Cardiac muscle cell (in vitro differentiated cells and primary cell): ENCODE measurements at places on chromosomes 3 and 15.

GRCh38 chr15:76380249-76380648 lies 43.7 kb downstream of the ISL2 start:
- DNase-seq = no peak

DNA sequence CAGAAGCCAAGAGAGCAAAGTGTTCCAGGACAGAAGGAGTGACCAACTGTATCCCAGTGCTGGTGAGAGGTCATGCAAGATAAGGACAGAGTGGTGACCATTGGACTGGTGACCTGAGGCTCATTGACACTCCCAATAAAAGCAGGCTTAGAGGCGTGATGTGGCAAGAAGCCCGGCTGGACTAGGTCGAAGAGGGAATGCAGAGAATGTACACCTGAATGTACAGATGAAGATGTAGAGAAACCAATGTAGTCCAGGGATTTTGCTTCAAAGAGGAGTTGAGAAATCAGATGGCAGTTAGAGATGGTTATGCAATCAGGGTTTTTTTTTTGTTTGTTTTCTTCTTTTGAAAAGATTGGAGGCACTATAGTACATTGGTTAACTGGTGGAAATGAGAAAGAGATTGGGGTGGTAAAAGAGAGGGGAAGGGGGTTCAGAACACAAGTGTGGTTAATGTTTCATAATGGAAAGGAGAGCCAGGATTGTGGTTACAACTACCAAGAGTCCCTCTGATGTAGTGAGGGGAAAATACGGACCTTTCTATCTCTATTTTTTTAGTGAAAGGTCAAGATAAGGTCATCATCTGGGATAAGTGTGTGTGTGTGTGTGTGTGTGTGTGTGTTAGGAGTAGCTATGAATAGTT lies 23.3 kb downstream of the ST3GAL6 start:
- peak; percentile 64 for DNase-seq

DNA sequence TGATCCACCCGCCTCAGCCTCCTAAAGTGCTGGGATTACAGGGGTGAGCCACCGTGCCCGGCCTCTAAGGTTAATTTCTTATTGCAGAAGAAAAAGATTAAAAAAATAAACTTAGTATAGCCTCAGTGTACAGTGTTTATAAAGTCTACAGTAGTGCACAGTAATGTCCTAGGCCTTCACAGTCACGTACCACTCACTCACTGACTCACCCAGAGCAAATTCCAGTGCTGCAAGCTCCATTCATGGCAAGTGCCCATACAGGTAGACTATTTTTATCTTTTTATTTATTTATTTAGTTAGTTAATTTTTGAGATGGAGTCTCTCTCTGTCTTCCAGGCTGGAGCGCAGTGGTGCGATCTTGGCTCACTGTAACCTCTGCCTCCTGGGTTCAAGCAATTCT lies 3.2 kb upstream of the FLNB start:
- DNase-seq = no peak

- DNase-seq = peak; percentile 77
Observed at GRCh38 chr3:42652611-42653302, 740 bp upstream of the ZBTB47 start.

DNA sequence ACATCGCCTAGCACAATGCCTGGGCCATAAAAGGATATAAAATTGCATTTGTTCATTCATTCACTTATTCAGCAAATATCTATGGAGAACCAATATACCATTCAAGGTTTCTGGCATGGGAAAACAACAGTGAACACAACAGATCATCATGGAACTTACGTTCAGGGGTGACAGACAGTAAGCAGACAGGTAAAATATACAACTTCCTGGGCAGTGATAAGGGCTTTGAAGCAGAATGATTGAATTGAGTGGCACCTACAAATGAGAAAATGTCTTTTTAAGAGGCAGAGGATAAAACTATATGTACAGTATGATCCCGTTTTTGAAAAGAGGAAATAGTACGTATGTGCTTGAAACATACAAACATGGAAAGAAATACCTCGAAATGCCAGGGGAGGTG lies 39.2 kb downstream of the CMTM7 start:
- DNase-seq = no peak

GRCh38 chr15:57921371-57921770 lies 144.1 kb downstream of the ALDH1A2 start:
- DNase-seq = peak; percentile 28

GRCh38 chr15:63198371-63199250 lies 9.2 kb downstream of the RAB8B start:
- DNase-seq = peak; percentile 85

DNA sequence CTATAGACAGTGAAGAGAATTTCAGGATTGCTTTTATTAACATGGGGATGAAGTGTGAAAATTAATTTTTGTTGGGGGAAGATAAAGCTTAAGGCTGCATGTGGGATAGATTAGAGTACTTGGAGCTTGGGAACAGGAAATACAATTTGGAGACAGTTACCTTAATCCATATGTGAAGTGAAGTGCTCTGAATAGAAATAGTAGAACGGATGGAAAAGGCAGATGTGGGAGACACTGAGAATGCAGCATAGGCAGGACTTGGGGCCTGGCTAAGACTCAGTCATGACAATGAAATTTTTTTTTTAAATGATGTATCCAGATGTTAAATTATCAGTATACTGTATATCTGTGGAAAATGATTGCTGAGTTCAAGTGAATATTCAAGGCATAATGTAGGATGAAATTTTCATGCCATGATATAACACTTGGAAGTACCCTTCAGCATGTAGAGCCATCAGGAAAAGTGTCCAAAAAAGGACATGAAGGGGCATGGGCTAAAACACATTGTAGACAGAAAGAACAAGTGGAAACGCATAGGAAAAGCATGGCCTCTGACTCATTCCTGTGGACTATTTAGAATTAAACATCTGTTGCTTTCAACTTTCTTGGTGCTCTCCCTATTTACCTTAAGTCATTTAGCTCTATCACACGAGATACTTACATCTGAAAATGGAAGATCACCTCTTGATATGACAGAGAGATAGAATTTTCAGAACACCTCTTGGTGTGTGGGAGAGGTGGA lies 134.8 kb downstream of the RBMS3 start:
- no peak for DNase-seq

- DNase-seq = no peak
Observed at GRCh38 chr15:82159922-82160321, 102.6 kb downstream of the EFL1 start.

- no peak for DNase-seq
Observed at GRCh38 chr15:70079888-70080287, 17.8 kb downstream of the TLE3 start.
